ENCODE measurements at places on chromosomes 6 and 20.

DNA sequence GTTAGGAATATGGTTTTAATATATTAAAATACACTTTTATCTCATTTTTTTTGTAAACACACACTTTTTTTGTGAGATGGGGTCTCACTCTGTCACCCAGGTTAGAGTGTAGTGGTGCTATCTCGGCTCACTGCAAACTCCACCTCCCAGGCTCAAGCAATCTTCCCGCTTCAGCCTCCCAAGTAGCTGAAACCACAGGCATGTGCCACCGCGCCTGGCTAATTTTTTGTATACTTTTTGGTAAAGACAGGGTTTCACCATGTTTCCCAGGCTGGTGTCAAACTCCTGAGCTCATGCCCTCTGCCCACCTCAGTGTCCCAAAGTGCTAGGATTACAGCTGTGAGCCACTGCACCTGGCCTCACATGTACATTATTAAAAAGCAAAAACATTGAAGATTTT is 10.8 kb downstream of the IPCEF1 start:
- no peak for DNase-seq

DNA sequence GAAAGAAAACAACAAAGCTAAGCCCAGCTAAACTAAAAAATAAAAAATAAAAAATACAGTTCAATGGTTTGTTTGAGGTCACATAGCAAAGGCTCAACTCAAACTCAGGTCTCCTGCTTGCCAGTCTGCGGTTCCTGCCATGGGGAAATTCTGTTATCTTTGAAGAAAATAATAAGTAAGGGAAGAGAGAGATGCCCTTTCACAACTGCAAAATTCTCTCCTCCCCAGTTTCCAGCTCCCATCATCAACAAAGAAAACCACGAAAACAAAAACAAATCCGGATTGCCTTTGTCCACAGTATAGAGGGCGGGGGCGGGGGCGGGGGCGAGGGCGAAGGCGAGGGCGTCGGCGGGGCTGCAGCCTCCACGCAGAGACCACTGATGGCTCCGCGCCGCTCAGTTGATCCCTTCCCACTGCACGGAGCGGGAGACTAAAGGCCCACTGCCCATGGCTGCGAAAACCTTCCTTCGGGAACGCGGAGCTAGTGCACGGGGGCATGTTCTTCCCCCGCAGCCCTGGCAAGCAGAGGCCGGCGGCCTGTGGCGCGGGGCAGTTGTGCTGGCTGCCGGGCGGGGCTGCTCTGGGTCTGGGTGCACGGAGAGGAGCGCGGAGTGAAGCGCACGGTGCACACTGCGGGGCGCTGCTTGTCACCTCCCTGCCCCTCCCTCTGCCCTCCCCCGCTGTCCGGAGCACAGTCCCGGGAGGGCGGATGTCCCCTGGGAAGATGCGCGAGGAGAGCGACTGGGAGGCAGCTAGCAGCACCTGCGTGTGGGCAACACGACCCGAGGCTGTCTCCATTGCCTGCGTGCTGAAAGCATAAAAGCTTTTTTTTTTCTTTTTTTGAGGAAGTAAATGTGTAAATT is 54.1 kb upstream of the TPD52L1 start:
- peak; percentile 74 for DNase-seq

- DNase-seq = no peak
Measured at GRCh38 chr6:12923644-12924235, 207.2 kb downstream of the PHACTR1 start.

DNA sequence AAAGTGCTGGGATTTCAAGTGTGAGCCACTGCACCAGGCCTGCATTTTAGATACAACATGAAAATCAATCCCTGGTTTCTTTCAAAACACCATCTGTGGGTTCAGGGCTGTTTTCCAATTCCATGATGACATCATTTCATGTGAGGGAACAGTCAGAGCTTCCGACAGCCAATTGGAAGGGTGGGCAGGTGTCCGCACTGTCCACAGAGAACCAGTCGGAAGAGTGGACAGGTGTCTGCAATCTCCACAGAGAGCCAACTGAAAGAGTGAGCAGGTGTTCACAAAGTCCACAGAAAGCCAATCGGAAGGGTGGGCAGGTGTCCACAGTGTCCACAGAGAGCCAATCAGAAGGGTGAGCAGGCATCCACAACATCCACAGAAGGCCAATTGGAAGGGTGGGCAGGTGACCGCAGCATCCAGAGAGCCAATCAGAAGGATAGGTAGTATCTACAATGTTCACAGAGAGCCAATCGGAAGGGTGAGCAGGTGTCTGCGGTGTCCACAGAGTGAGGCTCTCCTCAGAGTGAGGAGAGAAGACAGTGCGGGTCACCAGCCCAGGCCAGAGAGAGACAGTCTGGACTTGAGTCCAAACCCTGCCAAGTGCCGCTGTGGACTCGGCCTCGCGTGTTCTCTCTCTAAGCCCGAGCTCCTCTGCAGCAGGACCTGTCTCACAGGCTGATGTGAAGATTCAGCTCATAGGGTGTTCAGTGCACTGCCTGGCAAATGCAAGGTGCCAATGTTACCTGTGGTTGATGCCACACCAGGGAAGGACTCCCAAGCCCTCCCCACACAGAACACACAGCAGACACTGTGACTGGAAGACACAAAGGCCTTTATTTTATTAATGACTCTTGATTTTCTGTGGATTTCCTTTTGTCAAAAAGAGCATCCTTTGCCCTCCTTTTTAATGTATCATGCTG is 57.3 kb downstream of the DLL1 start:
- DNase-seq = no peak

DNA sequence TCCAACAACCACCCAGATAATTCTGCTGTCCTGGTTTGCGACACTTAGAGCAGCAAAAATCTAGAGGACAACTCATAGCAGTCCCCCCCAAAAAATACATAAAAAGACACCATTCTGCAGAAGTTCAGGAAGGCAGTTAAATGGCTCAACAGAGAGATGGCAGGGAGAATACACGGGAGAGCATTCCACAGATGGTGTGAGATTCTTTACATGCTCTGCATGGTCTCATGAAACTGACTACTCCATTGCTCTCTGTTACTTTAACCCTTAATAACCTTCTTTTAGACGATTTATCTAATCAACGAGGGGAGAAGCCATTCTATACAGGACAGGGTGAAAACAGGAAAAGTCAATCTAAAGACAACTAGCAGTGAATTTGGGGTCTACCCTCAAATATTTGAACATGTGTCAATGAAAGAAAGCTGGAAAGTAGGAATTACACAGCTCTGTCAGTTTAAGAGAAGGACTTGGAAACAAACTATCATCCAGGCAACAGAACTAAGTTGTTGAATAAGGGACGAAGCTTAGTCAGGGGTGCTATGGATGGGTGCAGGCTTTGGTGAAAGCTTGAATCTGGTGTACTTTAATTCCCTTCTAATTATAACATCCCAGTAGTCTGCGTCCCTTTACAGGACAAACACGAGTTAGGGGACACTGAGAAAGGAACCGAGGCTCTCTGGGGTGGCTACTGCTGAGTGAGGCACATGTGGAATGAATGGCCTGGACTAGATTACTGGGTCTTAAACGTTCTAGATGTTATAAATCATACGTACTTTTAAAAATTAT is 5.1 kb downstream of the PERP start:
- DNase-seq = peak; percentile 64

GRCh38 chr6:76466286-76466685 is 393.8 kb upstream of the IMPG1 start:
- no peak for DNase-seq

GRCh38 chr20:41111578-41111951 is 25.8 kb upstream of the PLCG1 start:
- no peak for DNase-seq

DNA sequence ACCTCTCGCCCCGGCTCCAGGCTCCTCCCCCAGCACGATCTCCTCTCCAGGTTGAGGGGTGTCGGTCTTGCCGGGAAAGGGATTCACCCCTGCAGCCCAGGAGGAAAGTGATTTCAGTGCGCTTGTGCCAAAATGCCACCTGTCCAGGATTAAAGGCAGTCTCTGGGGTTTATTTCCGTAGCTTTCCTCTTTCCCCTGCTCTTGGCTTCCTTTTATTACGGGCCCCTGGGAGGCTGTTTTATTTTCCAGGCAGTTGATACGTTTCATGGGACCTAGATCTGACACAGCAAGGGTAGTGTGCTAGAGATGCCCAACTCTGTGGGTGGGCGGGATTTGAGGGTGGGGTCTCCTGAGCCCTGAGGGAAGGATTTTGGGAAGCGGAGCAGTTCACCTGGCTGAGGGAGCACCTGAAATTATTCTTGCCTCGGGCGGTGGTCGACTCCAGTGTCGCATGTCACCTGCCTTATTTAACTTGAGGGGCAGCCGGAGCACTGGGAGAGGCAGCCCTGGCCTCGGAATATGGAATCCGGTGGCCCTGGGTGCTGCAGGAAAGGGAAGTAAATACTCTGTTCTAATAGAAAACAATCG is 9.5 kb upstream of the NKX2-2 start:
- DNase-seq = no peak

DNA sequence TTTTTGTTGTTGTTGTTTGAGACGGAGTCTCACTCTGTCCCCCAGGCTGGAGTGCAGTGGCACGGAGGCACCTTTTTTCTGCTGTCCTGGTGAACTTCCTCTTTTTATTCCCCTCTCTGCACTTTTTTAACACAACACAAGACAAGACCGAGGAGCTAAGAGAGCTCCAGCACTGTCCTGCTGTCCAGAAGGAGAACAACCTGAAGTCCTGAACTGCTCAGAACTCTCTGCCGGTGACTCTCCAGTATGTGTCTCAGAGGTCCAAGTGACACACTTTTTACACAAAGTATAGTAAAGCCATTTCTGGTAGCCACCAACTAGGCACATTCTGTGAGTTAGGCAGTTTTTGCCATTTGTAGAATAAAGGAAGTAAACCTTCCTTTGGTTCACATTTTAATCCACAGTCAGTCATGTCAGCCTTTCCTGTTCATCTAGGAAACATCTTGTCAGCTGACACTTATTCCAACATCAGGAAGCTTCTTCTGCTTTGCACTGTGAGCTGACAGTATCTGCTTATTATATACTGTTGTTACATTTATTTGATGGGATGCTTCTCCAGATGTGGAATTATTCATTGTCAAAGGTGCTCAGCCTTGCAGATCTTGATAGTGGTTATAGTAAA is 28.1 kb upstream of the TXNDC5 start:
- no peak for DNase-seq

GRCh38 chr6:159616456-159616855 is 76.6 kb downstream of the SOD2 start:
- DNase-seq = no peak

- DNase-seq = peak; percentile 29
Measured at GRCh38 chr20:51190783-51191180, 167.9 kb upstream of the KCNG1 start.

- no peak for DNase-seq
Measured at GRCh38 chr20:38139156-38139912, 25.7 kb downstream of the TGM2 start.

- no peak for DNase-seq
Measured at GRCh38 chr20:48541581-48542071, 286.2 kb downstream of the PREX1 start.

DNA sequence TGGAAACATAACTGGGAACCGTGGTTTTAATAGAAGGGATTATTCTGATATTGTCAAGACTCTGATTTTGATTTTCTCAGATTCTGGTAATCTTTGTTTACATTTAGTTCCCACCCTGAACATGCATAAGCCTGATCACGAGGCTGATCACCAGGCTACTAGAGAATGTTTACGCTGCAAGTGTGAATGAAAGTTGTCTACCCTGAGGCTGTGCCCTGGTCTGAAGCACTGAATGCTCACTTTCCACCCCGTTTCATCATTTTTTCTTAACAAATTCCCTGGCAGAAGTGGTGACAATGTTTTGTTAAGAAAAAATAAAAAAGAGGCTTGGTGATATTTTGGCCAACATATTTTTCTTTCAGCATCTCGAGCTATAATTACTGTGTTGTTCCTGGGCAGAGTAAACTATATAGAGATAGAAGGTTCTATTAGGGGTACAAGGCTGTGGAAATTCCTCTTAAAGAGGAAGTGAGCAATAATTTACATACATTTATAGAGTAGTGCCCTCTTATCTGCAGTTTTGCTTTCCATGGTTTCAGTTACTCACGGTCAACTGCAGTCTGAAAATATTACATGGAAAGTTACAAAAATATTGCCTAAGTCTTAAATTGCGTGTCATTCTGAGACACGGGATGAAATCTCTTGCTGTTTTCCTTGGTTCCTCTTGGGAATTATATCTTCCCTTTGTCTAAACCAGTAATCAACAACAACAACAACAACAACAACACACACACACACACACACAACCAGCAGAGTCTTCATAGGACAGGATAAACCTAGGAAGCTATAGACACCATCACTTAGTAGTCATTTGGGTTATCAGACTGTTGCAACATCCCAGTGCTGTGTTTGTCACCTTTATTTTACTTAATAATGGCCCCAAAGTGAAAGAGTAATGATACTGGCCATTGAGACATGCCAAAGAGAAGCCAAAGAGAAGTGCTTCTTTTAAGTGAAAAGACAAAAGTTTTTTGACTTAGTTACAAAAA is 566.6 kb upstream of the CITED2 start:
- no peak for DNase-seq

- DNase-seq = no peak
Measured at GRCh38 chr20:8642247-8642646, 426.6 kb upstream of the PLCB4 start.

GRCh38 chr6:21198032-21198640 is 395.4 kb upstream of the SOX4 start:
- no peak for DNase-seq

DNA sequence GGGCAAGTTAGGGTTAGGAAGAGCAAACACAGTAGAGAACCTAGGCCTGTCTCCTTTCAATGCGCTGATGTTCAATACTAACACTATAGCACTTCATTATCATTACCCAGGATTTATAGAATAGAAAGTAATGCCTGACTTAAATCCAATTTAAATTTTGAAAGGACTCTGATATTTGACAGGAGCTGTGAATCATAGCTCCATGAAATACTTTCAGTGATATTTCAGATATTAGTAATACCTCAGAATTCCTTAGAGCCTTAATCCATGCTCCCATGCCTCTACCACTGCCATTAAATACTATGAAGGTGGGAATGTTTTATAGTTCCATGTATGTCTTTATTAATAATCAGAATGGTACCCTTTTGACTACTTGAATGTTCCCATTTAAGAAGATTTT is 530.2 kb downstream of the BCKDHB start:
- peak; percentile 48 for DNase-seq

DNA sequence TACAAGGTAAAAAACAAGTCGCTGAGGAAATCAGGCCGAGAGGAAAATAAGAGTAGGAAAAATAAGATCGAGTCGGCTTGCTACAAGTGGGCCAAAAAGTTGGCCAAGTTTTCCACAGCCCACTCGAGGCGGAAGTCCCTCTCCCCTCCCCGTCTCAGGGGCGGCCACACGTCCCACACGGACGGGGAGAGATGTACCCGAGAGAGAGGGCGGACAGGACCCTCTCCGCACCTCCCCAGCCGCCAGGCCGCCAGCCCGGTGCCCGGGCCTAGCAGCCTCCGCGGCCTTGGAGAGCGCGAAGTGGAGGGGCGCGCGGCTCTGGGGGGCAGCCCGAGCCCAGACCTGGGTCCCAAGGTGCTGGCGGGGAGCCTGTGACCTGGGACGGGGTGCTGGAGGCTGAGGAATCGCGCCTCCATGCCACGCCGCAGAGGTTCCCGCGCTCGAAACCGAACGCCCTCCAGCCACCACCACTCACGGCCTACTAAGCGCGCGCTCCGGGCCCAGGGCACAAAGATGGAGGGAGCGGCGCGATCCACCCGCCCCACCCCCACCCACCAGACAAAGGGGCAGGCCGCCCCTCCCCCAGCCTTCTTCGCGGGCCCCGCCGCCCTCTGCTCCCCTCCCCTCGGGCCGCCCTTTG is 1.9 kb upstream of the HMGA1 start:
- no peak for DNase-seq

Measured in fibroblast of skin of back (primary cell).